GM06990 (cell line): ENCODE measurements at places on chromosomes 7 and 10.

DNA sequence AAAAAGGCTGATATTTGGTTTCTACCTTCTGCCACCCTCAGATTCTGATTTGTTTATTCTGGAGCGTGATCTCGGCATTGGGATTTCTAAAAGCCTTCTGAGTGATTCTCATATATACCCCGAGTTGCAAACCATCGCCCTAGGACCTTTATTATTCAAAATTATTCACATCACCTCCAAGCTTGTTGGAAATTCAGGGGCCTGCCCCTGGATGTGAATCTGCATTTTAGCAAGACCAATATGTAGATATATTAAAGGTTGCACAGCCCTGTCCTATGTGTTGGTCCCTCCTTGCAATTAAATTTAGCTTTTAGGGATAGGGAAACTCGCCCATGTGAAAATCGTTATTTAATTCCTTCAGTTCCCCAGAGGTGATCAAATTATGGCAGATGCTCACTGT is 9.0 kb upstream of the CHN2 start:
- no peak for DNase-seq

GRCh38 chr7:35825974-35826373 is 25.1 kb downstream of the SEPTIN7 start:
- DNase-seq = no peak

DNA sequence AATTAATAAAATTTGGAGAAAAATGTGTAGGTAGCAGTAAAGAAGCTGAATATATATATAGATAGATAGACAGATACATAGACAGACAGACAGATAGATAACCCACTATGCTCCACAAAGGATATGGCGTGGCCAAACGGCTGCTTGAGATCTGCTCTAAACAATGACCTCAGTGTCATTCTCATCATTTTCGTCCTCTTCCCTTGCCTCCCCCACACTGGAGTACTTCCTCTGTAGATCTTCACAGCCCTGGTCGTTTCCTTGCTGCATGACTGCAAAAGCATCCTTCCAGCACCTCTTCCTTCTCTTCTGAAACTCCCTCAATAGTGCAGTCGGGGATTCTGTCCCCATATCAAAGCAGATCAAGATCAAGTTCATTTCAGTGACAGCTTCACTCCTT is 35.6 kb upstream of the ATP6V0A4 start:
- no peak for DNase-seq

DNA sequence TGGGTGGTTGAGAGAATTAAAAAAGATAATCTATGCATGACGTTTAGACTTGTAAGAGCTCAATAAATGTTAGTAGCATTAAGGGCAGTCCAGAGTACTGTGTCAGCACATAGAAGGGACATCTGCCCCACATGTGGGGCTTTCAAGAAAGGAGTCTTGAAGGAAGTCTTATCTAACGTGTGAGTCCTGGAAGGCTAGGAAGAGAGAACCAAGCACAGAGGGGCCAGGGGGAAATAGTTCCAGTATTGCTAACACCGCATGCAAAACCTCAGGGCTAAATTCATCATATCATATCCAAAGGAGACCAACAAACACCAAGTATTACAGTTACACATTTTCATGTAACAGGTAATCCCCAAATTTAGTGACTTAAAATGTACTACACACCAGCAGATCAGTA is 122.7 kb downstream of the AOAH start:
- no peak for DNase-seq

GRCh38 chr7:96088579-96088978 is 233.3 kb downstream of the SLC25A13 start:
- no peak for DNase-seq
